Fibroblast of the aortic adventitia (primary cell): ENCODE measurements at places on chromosomes 4 and X.

GRCh38 chr4:837772-838171 is 11.8 kb upstream of the CPLX1 start:
- no peak for DNase-seq

DNA sequence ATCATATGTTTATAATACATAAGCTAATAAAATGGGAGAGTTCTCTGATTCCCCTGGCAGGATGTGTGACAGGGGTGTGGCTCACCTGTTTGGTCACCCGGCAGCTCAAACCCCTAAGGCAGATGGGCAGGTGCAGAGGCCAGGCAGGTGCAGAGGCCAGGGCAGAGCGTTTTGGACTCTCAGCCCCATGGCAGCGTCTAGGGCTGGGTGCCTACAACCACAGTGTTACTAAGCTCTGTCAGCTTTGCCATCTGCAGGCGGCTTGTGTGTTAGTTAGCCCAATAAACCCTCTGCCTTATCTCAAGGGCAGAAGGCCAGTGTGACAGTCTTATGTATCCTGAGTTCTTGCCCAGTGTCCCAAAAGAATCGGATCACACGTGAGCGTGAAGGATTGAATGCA is 54.0 kb upstream of the UGT2B15 start:
- DNase-seq = no peak

- DNase-seq = no peak
Observed at GRCh38 chr4:75655562-75655961, 17.6 kb downstream of the G3BP2 start.

- DNase-seq = no peak
Observed at GRCh38 chr4:100754751-100755150, 236.9 kb upstream of the EMCN start.

DNA sequence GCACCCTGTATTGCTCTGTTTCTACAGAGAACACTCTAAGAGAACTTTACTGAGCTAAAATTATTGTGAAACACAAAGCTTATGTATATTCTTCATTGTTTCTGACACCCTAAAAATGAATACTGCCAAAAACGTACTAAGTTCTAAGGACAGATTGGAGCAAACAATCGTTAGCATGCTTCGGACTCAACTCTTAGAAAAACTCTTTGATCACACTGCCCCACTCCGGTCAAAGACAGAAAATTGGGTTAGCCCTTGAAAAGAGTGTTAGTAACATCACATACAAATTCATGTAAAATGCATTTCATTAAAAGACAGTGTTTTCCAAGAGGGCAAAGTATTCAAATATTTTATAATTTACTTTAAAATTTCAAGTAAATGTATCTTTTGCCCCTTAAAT is 177.4 kb downstream of the DCHS2 start:
- peak; percentile 57 for DNase-seq

- DNase-seq = no peak
Observed at GRCh38 chrX:133248177-133248576, 30.0 kb upstream of the TFDP3 start.

DNA sequence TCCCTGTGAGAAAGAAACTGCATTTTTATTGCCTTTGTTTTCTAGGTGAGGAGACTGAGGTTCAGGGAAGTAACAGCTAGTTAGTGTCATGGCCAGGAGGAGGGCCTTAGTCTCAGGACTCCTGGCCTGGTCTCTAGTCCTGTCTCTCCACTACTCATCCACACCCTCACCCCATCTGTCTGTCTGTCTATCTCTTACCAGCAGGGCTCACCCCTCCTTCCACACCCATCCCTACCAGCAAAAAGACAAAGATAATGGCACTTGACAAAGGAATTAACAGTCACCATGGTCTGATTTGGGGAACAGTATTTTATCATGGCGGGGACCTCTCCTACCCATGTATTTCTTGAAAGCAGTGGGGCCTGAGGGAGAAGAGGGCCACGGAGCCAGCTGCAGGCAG is 125.8 kb downstream of the REPS2 start:
- DNase-seq = no peak

DNA sequence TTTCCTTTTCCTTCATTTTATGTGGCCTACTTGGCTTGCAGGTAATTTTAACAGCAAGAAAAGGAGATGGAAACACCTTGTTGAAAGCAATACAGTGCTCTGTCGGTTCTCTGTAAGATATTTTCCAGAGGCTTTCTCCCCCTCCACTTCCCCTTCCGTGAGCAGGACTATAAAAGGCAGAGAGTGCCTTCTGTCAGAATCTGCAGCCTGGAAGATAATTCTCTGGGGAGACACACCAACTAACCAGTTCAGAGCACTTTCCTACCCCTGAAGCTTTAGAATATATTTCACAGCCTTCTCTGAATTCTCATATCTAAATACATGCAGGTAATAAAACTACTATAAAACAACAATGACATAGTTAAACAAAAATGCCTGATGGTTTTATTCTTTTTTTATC is 141.1 kb downstream of the IDS start:
- no peak for DNase-seq

DNA sequence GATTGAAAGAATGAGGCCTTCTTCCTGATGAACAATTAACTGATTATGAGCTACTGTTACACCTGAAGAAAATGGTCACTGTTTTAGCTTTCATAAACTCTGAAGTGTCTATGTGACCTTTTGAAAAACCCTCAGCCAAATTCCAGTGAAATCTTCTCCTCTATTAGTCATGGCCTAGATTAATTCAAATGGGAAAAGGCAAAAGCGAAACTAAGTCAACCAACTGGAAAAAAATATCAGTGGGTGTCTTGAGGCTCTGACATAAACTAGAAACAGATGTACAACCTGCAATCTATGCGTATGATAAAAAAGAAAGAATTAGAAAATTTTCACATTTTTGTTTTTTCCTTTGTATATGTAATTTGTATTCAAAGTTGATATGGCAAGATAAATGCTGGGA is 169.4 kb upstream of the BANK1 start:
- peak; percentile 73 for DNase-seq

DNA sequence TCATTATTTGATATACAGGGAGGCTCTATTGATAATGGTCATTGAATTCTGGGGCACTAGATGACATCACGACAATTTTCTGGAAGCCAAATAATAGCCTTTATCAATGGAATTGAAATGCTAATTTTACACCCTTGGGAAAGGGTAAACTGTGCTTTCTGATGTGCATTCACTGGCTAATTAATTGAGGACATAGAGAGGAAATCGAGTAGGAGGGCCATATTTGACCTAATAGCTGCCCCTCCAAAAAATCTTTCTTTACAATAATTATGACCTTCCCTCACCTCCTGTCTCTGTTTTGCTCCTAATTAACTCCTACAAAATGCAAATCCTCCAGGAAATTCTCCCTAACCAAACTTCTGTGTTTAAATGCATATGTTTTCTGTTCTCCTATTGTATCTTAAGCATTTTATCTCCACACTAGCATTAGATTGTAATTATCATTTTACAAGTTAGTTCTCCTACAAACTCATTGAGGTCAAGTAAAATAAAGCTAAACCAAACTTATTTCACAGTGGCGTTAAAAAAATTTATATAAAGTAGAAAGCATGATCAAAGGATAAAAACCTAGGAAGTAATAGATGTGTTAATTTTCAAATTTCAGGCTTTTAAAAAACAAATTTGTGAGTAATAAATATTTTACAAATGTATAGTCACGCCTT is 1414.0 kb upstream of the AGA start:
- DNase-seq = no peak

DNA sequence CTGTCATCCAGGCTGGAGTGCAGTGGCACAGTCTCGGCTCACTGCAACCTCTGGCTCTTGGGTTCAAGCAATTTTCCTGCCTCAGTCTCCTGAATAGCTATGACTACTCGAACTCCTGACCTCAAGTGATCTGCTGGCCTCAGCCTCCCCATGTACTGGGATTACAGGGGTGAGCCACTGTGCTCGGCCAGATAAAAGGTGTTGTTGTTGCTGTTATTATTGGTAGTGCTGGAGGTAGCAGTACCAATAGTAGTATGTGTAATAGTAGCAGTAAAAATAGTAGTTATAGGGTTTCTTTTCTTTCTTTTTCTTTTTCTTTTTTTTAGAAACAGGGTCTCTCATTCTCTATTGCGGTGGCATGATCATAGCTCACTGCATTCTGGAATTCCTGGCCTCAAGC is 592.1 kb downstream of the ARAP2 start:
- DNase-seq = no peak

DNA sequence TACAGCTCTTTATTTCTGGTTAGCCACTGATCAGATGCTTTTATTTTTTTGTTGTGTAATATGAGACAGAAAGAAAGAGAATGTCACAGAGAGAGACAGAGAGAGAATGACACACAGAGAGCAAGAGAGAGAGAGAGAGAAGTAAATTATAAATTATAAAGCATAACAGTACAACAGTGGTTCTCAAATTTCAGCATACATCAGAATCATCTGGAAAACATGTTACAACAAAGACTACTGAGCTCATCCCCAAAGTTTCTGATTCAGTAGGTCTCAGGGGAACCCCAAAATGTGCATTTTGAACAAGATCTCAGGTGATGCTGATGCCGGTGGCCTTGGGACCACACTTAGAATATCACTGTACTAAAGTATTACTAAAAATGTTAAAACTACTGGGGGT is 245.8 kb upstream of the DIAPH2 start:
- DNase-seq = no peak

GRCh38 chr4:176439611-176440010 is 119.8 kb downstream of the SPCS3 start:
- no peak for DNase-seq

GRCh38 chrX:41245641-41246040 is 88.3 kb upstream of the DDX3X start:
- DNase-seq = no peak

DNA sequence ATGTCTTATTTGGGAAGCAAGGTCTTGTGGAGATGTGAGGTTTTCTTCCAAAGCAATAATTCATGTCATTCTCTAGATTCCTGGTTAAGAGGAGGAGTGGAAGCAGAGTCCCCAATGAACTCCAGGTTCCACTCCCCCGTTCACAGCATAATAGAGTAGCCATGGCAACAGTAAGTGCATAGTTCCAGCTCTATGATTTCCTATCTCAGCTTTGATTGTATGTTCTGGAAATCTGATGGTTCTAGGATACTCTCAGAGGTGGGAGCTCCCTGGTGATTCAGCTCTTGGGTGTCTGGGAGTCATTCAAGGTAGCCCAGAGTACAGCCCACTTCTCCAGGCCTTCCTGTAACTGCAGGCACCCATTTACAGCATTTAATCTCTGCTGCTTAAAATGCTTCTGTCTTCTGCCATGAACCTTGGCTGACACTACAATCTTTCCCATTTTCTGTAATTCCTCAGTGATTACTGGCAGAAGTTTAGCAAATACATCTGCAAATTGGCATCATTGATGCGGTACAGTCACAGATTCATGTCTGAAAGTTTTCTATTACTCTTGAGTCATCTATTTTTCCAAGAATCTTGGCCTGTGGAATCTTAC is 242.0 kb downstream of the MAPK10 start:
- peak; percentile 99 for DNase-seq

- DNase-seq = no peak
Observed at GRCh38 chr4:90572996-90573395, 445.8 kb downstream of the CCSER1 start.

GRCh38 chrX:43581167-43581566 is 74.9 kb upstream of the MAOA start:
- DNase-seq = no peak

GRCh38 chrX:41923978-41924683 is 777 bp upstream of the CASK start:
- peak; percentile 40 for DNase-seq

- DNase-seq = peak; percentile 65
Observed at GRCh38 chrX:20263474-20263873, 3.2 kb downstream of the RPS6KA3 start.

DNA sequence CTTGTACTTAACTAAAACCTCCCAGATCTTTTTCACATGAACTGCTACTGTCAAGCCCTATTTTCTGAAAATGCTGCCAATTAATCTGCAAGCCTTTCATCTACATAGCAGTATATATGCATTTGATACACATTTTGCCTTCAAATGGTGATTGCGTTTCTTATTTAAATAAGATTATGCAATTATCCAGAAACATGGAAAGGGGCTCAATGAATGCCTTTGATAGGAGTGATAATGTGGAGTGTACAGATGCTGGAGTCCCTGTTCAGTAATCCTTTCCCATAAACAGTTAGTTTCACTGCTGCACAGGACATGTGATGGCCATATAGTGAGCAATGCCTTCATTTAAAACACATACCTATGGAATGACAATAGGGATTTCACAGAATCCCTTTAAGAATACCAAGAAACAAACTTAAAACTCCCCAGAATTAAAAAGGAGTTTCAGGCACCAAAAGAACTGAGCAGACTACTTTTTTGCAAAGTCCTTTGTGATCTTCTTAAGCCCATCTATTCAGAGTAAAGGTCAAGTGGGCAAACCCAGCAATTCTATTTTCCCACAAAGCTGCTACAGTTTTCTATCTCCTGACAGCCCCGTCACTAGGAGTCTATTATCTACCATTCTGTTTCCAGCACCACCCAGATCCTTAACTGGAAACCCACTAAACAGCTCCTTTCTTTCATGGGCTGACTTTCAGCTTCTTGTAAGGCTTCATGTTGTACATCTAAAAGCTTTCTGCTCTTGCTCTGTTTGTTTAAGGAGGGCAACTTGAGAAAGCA is 120.3 kb downstream of the UNC5C start:
- DNase-seq = no peak

GRCh38 chr4:166816890-166817289 is 417.4 kb downstream of the SPOCK3 start:
- peak; percentile 1 for DNase-seq

DNA sequence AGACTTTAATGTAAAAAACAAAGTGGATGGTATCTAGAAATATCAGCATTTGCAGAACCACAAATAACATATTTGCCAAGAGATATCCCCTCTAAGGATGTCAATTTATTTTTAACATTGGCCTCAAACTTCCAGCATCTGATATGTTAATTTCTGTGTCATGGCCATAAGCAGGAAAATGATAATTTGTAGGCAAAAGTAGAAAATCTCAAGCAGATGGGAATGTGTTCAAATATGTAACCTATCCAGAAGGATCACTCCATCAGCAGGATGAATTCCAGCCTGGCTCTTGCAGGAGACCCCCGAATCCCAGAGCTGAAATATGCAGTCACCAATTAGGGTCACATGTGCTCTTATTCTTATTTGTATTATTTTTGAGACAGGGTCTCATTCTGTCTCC is 55.4 kb upstream of the PRKX start:
- no peak for DNase-seq

GRCh38 chr4:118327554-118328241 is 25.1 kb downstream of the PRSS12 start:
- peak; percentile 64 for DNase-seq

DNA sequence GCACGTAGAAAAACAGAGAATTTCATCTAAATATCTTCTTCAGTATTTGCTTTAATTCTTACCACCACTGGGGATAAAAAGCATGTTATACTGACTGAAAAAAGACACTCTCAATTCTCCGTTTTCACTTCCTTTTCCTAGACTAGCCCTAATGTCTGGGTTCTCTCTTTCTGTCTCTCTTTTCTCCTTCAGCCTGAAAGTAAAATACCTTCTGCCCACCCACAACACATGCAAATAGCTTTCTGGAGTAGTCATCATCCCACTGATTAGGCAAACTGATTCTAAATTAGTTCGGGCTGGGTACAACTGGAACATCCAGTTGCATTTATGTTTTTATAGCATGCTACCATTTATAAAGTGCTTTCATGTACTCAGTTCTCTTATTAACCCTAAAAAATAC is 142.4 kb upstream of the ANKRD50 start:
- DNase-seq = peak; percentile 16
